ENCODE measurements at places on chromosomes 4 and X.

DNA sequence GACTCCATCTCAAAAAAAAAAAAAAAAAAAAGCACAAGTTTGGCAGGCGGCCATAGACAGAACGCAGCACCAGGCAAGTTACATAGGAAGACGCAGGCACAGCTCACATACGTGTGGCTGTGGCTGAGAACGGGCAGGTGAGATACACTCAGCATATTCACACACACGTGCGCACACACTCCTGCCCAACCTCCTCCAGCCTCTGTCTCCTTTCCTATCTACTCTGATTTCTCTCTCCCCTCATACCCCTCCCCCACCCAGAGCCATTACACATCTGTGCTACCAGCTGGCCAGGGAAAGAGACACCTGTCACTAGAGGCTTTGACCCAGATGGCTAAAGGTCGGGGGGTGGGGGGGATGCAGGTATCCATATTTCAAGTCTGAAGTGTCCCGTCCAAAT is 2.2 kb upstream of the SLC38A5 start:
- DNase-seq = no peak

GRCh38 chr4:22233230-22233629 is 282.6 kb downstream of the ADGRA3 start:
- no peak for DNase-seq

DNA sequence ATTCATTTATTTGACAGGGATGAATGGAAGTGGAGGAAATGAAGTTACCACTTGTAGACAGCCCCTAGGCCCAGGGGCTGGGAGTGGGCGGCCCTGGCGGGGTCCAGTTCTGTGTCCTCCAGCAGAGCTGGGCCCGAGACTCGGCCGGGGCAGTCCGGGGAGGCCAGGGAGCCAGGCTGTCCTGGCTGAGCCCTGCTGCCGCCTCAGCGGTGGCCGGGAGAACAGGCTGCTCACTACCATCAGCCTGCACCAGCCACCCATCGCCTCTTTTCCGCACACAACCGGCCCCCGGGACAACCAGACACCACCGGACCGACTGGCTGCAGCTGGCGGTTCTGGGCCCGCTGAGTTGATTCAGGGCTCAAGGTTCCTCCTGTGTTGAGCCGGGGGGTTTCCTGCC is 25.6 kb downstream of the CLDN34 start:
- DNase-seq = no peak

GRCh38 chrX:146754268-146754667 is 55.3 kb upstream of the CXorf51B start:
- no peak for DNase-seq

GRCh38 chr4:168836490-168836889 is 173.6 kb downstream of the CBR4 start:
- no peak for DNase-seq

GRCh38 chr4:168857546-168858314 is 152.3 kb downstream of the CBR4 start:
- DNase-seq = no peak

GRCh38 chr4:22534374-22534773 is 18.5 kb upstream of the ADGRA3 start:
- DNase-seq = no peak

DNA sequence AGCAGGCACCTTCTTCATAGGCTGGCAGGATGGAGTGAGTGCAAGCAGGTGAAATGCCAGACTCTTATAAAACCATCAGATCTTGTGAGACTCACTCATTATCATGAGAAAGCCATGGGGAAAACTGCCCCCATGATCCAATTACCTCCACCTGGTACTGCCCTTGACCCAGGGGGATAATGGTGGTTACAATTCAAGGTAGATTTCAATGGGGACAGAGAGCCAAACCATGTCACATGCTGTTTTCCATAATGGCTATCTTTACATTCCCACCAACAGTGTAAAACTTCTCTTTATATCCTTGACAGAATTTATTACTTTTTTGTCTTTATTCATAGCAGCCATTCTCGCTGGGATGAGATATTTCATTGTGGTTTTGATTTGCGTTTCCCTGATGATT is 663.0 kb upstream of the AGA start:
- no peak for DNase-seq

DNA sequence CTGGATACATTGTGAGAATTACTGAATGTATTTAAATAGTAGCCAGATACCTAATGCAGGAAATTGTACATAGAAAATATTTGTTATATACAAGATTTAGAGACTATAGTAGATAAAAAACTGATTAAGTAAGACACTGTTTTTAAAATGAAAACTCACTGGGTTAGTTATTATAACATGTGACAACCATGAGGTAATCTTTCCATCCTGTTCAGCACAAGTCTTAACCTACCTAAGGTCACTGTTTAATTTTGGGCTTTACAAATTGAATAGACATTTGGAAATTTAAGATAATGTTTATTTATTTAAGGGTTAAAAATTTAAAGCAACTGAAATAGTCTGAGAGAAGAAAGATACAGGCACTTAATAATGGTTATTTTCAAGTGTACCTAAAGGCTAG is 102.1 kb downstream of the STIM2 start:
- no peak for DNase-seq

DNA sequence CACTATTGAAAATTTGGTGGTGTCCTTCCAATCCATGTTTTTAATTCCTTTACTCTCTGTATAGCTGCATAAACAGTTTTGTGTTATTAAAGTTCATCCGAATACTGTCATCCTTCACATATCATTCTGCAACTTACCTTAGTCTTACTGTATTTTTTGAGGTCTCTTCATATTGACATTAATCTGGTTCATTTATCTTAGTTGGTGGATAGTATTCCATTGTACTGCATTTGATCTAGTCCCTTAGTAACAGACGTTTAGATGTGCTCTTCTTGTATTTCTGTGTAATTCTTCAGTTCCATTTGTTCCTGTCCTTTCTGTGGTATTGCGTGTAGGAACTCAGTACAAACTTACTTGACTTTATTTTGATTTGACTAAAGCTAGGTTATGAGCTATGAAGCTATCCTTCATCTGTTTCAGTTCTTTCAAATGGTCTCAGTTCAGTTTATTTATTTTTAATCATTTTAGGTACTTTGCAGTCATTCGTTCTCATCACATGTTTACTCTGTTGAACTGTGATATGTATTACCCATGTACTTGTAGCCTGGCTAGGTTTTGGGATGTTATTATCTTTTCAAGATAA is 41.3 kb downstream of the RAPGEF2 start:
- no peak for DNase-seq

- no peak for DNase-seq
Measured at GRCh38 chr4:185849664-185850550, 37.9 kb upstream of the SORBS2 start.

GRCh38 chrX:30920271-30920670 is 31.2 kb upstream of the TAB3 start:
- no peak for DNase-seq

DNA sequence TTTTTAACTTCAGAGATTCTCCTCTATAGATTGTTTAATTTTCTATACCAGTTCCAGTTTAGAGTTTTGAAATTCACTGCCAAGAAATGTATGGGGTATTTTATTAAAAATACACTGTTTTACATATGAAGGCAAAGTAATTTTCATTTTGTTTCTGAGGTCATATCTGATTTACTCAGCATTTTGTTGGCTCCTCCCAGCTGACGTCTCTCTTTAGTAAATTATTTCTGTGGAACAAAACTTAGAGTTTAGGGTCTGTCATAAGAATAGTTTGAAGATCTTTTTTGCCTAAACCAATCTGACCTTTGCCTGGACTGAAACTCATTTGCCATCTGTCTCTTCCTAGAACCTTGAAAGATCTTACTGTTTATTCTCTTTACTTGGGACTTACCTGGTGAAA is 16.9 kb downstream of the FNIP2 start:
- DNase-seq = no peak

DNA sequence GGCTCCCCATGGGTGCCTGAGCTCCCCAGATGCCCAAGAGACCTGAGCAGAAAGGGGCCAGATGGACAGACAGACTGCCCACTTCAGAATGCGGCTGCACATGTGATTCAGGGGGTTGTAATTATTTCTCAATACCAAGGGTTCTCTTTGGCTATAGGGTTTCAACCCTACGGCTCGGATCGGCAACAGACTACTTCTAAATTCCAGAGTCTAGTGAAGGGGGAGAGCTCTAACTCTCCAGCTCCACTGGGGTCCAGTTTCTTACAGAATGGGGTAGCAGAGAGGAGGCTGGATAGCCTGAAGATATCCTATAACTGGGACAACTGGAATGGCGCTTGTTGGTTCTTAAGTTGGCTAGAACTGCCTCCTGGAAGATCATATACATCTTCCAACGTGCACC is 136.3 kb downstream of the MGST2 start:
- no peak for DNase-seq

DNA sequence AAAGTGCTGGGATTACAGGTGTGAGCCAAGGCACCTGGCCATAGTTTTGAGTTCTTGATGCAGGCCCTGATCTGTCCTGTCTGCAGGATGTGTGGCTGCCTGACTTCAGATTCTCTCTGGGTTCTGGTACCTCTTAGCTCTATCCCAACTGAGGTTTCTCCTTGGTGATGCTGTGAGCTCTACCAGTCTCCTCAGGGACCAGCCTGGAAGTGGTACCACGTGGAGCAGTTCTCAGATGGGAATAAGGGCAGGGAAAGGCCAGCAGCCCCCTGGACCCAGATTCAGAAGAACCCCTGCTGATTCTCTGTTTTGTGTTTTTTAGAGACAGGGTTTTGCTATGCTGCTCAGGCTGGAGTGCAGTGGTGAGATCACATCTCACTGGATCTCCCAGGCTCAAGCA is 85.0 kb upstream of the HELT start:
- DNase-seq = no peak
